ENCODE measurements at places on chromosomes 7 and 10. TPM values are rescaled to one million over a fixed set of nuclear protein-coding genes. Genes with fewer than 3 reads are reported as not detected.

The PRR15 gene
- 0.09 TPM for total RNA-seq

GRCh38 chr7:129356176-129356575, 78.1 kb upstream of the STRIP2 start:
- H3K27me3 ChIP-seq = no peaks in the 10 kb centered on the region
- DNase-seq = no peak
- no peak overlapping the region for H3K27ac ChIP-seq
- H3K4me1 ChIP-seq = no peaks in the 10 kb centered on the region

- no peak overlapping the region for H3K4me3 ChIP-seq
- H3K4me1 ChIP-seq = peaks cover 41% of the 10 kb centered on the region
- H3K27ac ChIP-seq = peak overlapping the region; percentile 83
- H3K36me3 ChIP-seq = no peaks in the 10 kb centered on the region
Observed at GRCh38 chr10:30026080-30026479, 33.3 kb downstream of the JCAD start.

- H3K27me3 ChIP-seq = no peaks in the 10 kb centered on the region
- H3K4me3 ChIP-seq = no peak overlapping the region
- H3K36me3 ChIP-seq = no peaks in the 10 kb centered on the region
- H3K4me1 ChIP-seq = no peaks in the 10 kb centered on the region
- H3K27ac ChIP-seq = no peak overlapping the region
Observed at GRCh38 chr7:156735851-156736250, 95.3 kb downstream of the RNF32 start.

- peak overlapping the region; percentile 86 for H3K4me3 ChIP-seq
- H3K4me1 ChIP-seq = peaks cover 18% of the 10 kb centered on the region
- H3K27me3 ChIP-seq = no peaks in the 10 kb centered on the region
- peak overlapping the region; percentile 89 for H3K27ac ChIP-seq
- no peaks in the 10 kb centered on the region for H3K36me3 ChIP-seq
- DNase-seq = peak; percentile 43
Observed at GRCh38 chr7:94510582-94511496, 1.2 kb downstream of the CASD1 start.

GRCh38 chr10:128879441-128880140, 587.5 kb upstream of the MGMT start:
- no peaks in the 10 kb centered on the region for H3K36me3 ChIP-seq
- H3K4me3 ChIP-seq = no peak overlapping the region
- H3K27me3 ChIP-seq = no peaks in the 10 kb centered on the region
- no peak overlapping the region for H3K27ac ChIP-seq

- peaks cover 62% of the 10 kb centered on the region for H3K27me3 ChIP-seq
- no peak overlapping the region for H3K27ac ChIP-seq
- H3K4me1 ChIP-seq = no peaks in the 10 kb centered on the region
- no peak overlapping the region for H3K4me3 ChIP-seq
Observed at GRCh38 chr10:132938472-132939339, 3.7 kb downstream of the CFAP46 start.

The PTF1A gene
- total RNA-seq = not detected

All from thymus (tissue), 14 donors.